ENCODE measurements at places on chromosomes 11 and 22. TPM values are rescaled to one million over a fixed set of nuclear protein-coding genes. Genes with fewer than 3 reads are reported as not detected.
A peak's percentile ranks its signal among the peaks of the same experiment; 100 is the strongest.

DNA sequence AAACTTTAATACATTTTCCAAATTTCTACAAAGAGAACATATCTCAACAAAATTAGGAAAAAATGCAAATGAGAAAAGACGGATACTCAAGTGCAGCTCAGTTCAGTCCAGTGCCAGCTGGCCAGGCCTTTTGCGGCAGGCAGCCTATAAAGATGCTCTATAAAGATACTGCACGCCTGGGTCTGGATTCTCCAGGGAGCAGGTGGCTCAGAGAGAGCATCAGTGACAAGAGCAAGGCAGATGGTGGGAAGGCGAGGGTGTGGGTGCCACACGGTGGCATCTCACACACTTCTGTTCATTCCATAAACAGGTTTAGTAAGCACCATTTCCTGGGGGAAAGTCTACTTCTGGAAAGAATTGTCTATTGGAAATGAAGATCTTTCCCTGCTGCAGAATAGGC lies 18.1 kb upstream of the SCN3B start:
- DNase-seq: no peak

DNA sequence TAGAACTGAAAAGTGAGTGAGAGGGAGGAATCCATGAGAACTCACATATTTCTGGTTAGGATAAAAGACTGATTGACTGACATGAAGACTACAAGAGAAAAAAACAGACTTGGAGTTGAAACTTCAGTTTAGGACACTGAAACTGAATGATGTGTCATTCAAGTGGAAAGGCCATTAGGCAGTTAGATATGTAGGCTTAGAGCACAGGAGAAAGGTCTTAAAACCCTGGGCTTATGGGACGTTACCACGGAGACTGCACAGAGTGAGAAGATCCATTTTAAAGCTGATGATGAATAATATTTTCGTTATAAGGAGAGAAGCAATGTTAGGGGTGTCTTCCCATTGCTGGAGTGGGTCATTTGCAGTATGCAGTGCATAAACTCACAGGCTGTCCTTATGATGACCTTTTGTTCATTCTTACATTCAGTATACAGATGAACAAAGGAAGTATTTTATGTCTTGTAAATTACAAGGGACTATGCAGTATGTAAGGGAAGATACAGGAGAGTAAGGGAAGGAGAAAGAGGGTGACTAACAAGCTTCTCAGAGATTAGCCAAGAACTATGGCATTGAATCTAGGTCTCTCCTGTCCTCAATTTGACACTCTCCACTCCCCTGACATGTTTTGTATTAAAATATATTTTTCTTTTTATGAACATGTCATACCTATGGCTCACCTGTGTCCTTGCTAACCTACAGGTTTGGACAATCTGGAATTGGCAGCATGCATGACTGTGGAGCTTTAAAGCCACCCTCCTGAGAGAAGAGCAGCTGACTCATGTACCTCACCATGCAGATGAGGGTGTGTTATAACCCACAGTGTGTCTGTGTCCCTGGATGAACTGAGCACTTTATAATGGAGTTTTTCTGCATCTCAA lies 63.7 kb downstream of the MAML2 start:
- DNase-seq: peak; percentile 60

DNA sequence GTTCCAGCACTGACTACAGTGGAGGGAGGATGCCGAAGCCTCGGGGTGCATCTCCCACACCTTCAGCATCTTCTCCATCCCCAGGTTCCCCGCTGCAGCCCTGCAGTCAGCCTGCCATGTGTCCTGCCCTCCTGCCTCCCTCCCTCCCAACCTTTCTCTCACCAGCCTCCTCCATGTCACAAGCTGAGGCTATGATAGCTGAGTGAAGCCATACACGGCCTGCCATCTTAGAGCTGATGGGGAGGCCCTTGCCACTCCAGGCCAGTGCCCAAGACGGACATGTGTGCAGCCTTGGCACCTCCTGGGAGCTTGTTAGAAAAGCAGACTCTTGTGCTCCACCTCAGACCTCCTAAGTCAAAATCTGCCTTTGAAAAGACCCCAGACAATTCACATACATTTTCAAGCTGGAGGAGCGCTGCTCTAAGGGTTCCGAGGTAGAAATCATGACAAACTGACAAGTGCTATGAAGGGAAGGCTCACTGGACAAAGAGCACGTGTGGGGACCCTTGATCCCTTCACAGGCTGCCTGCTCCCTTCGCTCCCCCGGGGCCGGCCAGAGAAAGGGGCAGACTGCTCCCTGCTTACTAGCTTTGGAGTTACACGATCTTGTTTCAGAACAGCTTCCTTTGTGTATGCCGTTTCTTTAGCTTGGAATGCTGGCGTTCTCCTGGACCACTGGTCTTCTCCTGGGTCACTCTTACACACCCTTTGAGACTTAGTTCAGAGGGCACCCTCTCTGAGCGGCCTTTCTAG lies 123.9 kb downstream of the ST3GAL4 start:
- DNase-seq: no peak

GRCh38 chr11:57421805-57422204 lies 5.1 kb downstream of the SLC43A3 start:
- no peak for DNase-seq

GRCh38 chr11:33317662-33318061 lies 60.5 kb downstream of the HIPK3 start:
- peak; percentile 60 for DNase-seq

- DNase-seq: no peak
These were observed 154.3 kb downstream of the FBXO7 start for GRCh38 chr22:32628628-32629572.

GRCh38 chr11:112884012-112884767 lies 77.0 kb upstream of the NCAM1 start:
- peak; percentile 7 for DNase-seq

- DNase-seq: no peak
These were observed 1.6 kb upstream of the KCNJ11 start for GRCh38 chr11:17389957-17390649.

DNA sequence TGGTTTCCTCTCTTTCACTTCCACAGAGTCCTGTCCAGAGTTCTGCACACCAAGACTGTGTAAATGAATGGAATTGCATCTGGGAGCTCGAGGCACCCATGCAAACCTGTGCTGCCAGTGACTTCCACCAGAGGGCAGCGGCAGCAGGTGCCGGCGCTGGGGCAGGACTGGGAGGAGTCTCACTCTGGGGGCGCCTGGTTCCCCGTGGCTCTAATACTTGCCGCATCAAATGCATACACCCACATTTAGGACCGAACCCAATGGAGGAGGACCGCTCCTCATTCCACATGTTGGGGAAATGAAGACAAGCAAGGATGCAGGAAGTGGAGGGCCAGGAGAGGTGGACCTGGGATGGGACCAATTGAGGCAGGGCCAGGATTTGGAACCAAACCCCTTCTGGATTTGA lies 1.1 kb upstream of the CD6 start:
- DNase-seq: no peak

DNA sequence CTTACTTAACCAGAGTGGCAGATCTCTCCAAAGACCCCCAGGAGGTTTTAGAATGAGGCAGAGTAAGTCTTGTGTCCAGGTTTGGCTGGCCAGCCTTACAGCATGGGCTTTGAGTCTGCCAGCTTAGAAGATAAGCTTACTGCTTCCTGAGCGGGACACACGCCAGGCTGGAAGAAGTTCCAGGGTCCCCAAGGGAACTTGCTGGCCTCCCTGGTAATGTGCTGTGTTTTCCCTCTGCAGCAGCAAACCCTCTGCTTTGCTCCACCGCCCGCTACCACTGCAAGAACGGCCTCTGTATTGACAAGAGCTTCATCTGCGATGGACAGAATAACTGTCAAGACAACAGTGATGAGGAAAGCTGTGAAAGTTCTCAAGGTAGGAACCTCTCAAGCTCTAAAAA lies 154.2 kb downstream of the LDLRAD3 start:
- DNase-seq: no peak

GRCh38 chr11:125192183-125192582 lies 27.6 kb downstream of the PKNOX2 start:
- DNase-seq: no peak

The ADAMTS15 gene
- 0.92 TPM for total RNA-seq

The ATP5MG gene
- total RNA-seq: 42.5 TPM

The MEI1 gene
- not detected for total RNA-seq

The SEZ6L gene
- total RNA-seq: not detected
